ENCODE measurements at places on chromosomes 6 and 20.

DNA sequence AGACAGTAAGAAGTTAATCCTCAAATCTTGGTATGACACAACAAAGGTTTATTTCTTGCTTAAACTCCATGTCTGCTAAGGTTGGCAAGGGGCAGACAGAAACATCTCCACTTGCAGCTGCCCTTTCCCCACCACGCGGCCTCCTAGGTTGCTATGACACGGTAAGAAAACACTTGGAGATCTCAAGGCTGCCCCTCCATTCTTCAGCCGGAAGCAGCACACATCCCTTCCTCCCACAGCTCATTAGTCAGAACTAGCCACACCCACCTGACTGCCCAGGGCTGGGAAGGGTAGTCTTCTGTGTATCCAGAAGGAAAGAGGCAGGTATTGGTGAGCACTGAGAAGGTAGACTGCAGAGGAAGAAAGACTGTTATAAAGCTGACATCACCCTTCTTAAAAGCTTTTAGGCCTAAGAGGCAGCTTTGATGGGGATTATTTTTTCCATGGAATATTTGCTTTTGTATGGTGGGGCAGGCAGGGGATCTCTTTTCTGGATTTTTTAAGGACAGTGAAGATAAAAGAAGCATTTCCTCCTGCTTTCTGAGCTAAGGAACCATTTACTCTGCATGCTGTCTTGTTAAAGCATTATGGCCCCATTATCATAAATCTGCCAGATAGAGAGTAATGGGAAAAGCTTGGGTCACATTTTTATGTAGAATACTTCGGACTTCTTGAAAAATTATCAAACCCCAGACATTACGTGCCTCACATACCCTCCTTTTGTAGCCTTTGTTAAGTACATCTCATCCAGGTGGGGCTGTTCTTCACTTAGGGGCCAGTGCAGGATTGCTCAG is 41.6 kb downstream of the MRAP2 start:
- no peak for DNase-seq

GRCh38 chr6:129233458-129234134 is 350.7 kb downstream of the LAMA2 start:
- DNase-seq, result no peak

GRCh38 chr6:99353126-99353525 is 3.7 kb upstream of the FAXC start:
- DNase-seq, result no peak

DNA sequence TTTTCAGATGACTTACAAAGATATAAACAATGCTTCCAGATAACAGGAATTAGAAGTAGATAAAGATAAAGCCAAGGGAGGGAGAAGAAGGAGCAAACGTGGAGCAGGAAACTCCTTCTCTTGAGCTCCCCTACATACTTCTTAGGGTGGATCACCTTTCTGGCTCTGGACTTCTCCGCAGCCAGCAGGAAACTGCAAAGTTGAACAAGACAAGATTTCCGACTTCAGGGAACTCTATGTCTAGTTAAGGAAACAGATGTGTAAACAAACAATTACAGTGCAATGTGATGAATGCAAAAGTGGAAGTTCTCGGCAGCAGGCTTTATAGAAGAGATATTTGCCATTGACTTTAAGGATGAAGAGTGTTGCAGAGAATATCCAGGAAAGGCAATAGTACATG is 134.0 kb upstream of the MARCKS start:
- DNase-seq, result no peak

DNA sequence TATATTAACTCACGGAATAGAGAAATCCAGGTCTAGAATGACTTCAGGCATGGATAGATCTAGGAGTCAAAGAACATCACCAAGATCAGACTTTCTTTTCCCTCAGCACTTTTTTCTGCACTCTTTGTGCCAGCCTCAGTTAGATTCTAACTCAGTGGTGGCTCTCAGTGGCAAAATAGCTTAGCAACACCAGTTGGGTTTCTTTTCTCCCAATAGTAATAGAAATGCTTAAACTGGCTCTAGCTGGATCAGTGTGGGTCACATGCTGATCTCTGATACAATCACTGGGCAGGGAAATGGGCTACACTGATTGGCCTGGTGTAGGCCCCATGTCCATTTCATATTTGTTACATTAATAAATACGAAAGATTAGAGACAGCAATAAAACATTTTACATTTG is 44.2 kb upstream of the ARFGEF2 start:
- DNase-seq, result no peak

DNA sequence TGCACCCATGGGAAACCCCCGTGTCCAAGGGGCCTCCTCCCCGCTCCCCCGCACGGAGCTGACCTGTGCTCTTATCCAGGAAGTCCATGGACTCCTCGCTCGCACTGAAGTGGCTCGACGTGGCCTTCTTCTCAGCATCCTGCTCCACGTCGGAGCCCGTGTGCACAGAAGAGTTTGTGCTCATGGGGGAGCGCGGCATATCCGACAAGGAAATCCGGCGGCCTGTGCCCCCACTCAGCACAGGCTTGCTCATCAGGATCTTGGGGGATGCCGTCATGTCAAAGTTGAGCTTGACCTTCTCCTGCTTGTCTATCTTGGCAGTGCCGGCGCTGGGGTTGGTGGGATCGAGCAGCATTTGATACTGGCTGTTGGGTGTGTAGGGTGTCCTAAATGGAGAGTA is 80.2 kb downstream of the ZMYND8 start:
- DNase-seq, result no peak

DNA sequence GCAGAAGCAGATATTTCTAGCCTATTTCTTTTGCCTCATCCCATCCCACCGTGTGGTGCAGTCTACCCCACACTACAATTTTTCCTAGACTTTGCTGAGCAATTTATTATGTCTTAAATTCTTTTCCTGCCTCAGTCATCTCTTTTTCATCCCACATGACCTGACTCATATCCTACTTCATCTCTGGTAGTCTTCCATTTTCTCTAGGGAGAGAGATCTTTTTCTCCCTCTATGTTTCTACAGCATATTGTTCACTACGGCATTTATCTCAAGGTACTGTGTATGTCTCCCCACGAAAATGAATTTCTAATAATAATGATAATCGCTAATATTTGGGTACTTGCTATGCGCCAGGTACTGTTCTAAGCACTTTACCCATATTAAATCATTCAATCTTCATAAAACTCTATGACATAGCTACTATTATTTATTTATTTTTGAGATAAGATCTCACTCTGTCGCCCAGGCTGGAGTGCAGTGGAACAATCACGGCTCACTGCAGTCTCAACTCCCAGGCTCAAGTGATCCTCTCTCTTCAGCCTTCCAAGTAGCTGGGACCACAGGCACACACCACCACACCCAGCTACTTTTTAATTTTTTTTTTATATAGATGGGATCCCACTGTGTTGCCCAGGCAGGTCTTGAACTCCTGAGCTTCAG is 15.6 kb downstream of the PDSS2 start:
- peak; percentile 51 for DNase-seq

DNA sequence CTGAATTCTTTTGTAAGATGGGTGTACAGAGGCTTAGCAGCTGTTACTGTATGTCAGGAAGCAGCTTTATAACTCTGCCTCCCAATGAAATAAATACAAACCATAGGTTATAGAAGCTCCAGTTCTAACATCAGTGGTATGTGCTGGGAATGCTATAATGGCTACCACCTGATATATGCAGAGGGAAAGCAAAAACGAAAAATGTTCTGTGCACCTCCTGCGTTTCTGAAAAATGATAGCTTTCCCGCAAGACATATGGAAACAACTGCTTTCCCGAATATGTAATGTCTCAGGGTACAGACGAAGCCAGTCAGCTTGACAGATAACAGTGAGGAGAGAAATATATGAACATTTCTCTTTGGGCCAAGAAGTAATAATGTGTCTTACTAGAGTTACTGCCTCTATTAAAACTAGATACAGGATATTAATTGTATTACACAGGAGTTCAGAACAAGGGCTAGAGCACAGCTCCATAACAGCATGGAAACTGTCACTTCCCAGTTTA is 517.0 kb upstream of the NRSN1 start:
- no peak for DNase-seq

GRCh38 chr6:138455746-138456400 is 43.4 kb downstream of the NHSL1 start:
- DNase-seq, result no peak

DNA sequence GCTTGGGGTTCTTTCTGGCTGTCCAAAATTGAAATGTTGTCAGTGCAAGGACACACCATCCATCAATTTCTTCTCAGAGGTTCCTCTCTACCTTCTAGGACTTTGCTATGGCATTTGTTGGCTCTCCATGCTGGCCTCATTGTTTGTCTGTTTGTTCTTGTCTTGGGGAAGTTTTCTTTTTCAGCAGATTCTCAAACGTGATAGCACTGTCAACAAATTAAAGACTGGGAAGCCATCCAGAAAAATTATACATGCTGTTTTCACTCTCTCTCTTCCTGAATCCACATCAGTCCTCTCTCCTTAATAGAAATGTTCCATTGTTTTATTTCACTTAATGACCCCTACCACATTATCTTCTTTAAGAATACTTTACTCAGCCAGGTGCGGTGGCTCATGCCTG is 130.4 kb downstream of the PCSK2 start:
- no peak for DNase-seq

GRCh38 chr6:159969204-159969912 is 476 bp downstream of the IGF2R start:
- DNase-seq, result no peak

Measured in fibroblast of lung (primary cell).